ENCODE measurements at places on chromosomes 13 and 19. TPM values are rescaled to one million over a fixed set of nuclear protein-coding genes. Genes with fewer than 3 reads are reported as not detected.

DNA sequence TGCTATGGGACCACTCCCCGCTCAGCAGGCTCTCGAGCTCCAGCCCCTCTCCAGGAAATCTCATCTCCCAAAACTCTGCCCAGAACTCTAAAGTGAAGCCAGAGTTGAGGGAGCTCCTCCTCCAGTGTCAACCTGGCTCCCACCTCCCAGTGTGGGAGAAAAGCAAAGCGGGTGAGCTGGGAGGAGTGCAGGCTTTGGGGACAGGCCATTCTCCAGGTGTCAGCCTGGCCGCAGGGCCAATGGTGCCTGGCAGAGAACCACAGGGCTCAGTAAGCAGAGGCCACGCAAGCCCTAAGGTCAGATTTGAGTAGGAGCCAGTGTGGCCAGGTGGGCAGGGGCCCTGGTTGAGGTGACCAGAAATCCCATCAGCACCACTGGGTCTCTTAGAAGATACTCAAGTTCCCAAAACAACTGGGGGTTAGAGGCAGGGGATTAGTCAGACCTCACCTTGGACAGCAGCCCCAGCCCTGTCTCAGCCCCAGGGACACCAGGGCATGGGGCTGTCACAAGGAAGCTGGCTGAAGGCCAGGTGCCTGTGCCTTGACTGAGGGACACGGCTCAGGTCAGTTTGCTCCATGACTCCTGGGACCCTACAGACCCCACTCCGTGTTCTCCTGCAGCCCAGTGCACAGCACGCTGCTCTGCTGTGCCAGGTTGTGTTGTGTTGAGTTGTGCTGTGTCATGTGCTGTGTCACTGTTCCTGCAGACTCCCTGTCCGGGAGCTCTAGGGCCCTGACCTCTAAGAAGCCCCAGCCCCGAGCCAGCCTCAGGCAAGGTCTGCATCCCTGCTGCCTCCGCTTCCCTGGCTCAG, 2.8 kb upstream of the ZNF181 start:
- DNase-seq = no peak

- peak; percentile 78 for DNase-seq
Measured at GRCh38 chr13:48233046-48233888, at the start of gene ITM2B. Gene ITM2B (plus strand): TSS chr13:48233206. CDS start chr13:48233361, 155 bp downstream.

DNA sequence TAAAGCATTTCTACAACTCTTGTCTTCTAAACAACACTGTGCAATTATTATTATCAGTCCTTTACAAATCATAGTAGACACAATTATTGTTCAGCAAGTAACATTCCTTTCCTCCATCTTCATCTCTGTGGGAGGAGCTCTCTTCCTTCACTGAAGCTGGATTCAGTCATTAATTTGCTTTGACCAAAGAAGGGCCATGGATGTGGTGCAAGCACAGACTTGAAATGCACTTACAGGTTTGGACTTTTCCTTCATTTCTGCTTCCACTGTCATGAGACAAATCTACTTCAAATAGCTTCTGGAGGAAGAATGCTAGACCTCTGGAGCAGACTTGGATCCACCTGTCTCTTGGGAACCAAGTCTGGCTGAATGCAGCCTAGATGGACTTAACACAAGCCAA, 336.6 kb upstream of the SLITRK6 start:
- no peak for DNase-seq

GRCh38 chr19:2333807-2334211, 5.3 kb downstream of the SPPL2B start:
- DNase-seq = no peak

DNA sequence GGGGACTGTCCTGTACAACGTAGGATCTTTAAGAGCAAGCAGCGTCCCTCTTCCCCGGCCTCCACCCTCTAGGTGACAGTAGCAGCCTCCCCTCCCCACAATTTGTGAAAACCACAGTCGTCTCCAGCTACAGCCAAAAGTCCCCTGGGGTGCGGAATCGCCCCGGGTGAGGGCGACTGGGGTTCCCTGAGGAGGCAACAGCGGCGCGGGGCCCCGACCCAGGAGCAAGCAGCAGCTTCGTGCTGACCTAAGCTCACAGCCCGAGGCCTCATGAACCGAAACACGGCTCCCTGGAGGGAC, 322 bp downstream of the ZNF558 start:
- no peak for DNase-seq

The F2RL3 gene
- total RNA-seq = not detected

The ZNF530 gene
- 4.8 TPM for total RNA-seq

The RABAC1 gene
- total RNA-seq = 124 TPM

The ATP12A gene
- total RNA-seq = 23.6 TPM

- no peak for DNase-seq
Measured at GRCh38 chr19:17564781-17565180, 9.3 kb downstream of the COLGALT1 start.

The ANGPTL8 gene
- total RNA-seq = not detected

- peak; percentile 75 for DNase-seq
Measured at GRCh38 chr19:17784201-17785008, 10.5 kb upstream of the B3GNT3 start.

GRCh38 chr13:79723519-79724024, 242.6 kb downstream of the NDFIP2 start:
- DNase-seq = no peak

DNA sequence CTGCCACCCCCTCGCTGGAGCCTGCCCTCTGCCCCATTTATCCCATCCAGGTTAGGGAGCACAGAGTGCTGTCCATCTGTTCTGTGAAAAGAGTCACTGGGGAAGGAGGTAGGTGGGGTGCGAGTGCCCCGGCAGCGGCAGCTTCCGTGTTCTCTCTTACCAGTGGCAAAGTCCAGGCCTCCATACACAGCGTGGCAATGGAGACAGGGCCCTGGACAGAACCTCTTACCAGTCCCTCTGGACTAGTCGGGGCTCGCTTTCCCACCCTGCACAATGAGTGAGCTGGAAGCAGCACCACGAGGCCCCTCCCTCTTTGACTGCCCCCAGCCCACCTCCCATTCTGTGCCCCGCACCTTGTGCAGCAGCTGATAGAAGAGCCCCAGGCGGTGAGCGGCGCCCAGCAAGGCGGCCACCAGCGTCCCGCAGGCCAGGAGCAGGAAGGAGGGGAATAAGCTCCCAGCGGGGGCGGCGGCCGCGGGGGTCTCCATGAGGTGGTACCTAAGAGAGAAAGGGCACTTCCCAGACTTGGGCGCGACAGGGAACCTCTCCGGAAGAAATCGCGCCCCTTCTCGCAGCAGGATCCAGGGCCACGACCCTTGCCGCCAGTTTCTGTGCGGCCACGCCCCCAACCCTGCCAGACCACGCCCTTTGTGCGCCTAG, 17.5 kb downstream of the SYDE1 start:
- no peak for DNase-seq

DNA sequence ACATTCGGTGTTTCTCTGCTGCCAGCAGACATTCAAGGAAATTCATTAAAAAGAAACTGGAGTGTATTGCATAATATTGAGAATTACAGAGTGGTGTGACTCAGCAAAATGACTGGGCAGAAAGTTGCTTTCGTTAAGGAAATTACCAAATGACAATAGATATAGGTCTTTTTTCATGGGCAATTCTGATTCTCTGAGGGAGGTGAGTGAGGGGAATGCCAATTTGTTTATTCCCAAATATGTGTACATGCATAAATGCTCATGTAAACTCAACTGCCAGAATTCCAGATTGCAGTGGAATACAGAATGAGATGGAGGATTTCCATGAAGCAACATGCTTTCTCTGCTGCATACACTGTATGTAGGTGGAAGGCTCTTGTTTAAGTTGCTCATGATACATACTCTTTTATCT, 1730.1 kb downstream of the SLITRK5 start:
- DNase-seq = no peak

The PHLDB3 gene
- 114 TPM for total RNA-seq

The SIGLEC5 gene
- total RNA-seq = not detected

Measured in type B pancreatic cell (in vitro differentiated cells).